ENCODE measurements at places on chromosomes 11 and 22.

- no peak for DNase-seq
Observed at GRCh38 chr11:124297921-124298320, 15.8 kb downstream of the OR8D1 start.

DNA sequence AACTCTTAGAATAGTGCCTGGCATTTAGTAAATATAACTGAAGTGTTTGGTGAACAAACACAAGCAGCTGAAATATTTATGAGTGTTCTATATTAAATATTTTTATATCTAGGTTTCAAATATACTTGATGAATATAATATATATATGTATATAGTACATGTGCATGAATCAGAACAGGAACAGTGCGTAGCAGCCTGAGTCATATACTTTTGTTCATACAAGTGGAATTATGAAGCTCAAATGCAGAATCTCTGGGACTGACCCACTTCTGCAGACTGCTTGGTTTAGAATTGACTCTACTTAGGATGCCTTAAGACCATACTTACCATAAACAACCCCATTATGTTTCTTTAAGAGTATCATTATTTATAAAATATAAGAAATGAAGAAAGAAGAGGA is 997.8 kb upstream of the RAG2 start:
- no peak for DNase-seq

- DNase-seq = no peak
Observed at GRCh38 chr11:48019217-48019584, 38.8 kb downstream of the PTPRJ start.

DNA sequence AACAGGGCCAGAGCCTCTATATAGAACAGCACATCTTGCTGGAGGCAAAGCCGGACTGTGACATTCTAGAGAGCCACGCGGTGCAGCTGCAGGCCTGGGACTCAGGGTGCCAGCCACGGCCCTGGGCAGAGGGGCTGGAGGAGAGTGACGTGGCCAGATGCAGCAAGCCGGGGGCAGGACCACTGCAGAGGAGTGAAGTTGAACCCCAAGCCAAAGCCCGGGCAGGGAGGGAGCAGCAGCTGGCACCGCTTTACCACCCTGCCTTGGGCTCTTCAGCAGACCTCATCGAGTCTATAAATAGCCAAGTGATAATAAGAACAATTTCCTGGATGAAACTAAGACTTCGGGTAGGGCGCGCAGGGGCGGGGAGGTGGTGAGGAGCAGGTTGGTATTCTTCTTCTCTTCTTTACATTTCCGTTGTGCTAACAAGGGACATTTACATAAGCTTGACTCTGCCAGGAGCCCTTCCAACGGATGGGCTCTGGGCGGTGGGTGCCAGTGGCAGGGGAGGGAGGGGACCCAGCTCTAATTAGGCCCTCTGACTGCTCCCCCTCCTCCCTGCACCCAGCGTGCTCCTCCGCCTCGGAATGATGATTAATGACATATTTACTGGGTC is 110.2 kb downstream of the ST3GAL4 start:
- DNase-seq = no peak

- no peak for DNase-seq
Observed at GRCh38 chr11:112161012-112161411, 2.9 kb downstream of the IL18 start.

DNA sequence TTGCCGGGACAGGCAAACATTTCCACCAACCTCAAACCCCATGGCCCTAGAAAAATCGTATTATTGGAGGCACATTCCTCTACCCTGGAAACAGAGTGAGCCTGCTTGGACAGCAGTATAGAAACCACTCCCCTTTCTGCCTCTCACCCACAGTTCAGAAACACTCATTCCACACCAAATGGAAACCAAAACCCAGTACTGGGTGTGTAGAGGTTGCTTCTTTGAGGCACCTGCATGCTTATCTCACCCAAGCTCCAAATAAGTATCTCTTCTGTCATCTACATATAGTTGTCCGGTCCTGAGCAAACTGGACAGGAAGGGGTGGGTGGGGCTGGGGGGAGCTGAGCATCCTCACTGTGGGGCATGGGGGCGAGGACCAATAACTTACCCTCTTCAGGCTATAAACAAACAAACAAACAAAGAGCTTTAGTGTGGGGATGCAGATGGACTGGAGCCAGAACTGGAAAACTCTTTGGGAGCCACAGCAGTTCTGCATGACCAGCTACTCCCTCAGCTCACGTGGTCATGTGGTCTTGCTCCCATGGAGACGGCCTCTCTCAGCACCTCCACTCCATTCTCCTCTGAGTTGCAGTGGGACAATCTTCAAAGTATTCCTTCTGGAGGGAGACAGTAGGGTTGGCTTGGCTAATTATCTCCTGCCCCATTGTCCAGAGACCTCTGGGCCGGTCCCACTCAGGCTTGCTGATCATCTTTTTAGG is 1.0 kb upstream of the PLAAT2 start:
- DNase-seq = no peak

- no peak for DNase-seq
Observed at GRCh38 chr11:65311170-65311678, 3.4 kb upstream of the CDC42EP2 start.

- no peak for DNase-seq
Observed at GRCh38 chr11:10322401-10322800, 17.5 kb downstream of the ADM start.

GRCh38 chr11:69636512-69637197 is 4.3 kb upstream of the CCND1 start:
- no peak for DNase-seq

All from left renal cortex interstitium (tissue), 4 donors.